ENCODE measurements at places on chromosomes 11 and 22.

- DNase-seq, result peak; percentile 11
Measured at GRCh38 chr11:3073029-3073435, 15.8 kb upstream of the CARS1 start.

DNA sequence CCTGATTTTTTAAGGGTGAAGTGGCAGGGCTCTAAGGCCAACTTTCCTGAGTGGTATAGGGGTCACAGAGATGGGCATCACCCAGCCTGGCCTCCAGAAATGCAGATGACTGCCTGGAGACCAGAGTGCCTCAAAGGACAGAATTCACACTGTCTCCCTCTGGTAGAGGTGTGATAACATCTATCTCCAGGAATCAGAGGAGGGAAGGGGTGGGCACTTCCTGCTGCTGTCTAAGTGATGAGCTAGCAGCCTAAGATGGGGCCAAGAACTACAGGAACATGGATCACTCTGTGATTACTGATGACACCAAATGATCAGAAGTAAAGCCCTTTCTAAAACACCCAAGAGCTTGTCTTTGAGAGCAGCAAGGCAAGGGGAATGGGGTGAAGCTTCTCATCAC lies 61.9 kb downstream of the C11orf58 start:
- DNase-seq, result no peak

GRCh38 chr22:47376901-47377505 lies 614.6 kb downstream of the TBC1D22A start:
- DNase-seq, result no peak

- DNase-seq, result peak; percentile 95
Measured at GRCh38 chr11:117814766-117815261, 9.7 kb downstream of the FXYD2 start.

DNA sequence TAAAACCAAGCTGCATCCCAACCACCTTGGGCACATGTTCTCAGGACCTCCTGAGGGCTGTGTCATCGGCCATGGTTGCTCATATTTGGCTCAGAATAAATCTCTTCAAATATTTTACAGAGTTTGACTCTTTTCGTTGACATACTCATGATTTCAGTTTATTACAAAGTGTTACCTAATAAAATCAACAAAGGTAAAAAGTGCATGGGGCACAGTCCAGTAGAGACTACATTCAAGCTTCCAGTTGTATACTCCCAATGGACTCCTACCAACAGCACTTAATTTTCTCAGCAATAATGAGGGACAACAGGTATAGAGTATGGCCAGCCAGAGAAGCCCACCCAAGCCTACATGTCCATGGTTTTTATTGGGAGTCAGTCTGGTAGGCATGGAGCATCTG lies 347.9 kb upstream of the FAT3 start:
- DNase-seq, result no peak

DNA sequence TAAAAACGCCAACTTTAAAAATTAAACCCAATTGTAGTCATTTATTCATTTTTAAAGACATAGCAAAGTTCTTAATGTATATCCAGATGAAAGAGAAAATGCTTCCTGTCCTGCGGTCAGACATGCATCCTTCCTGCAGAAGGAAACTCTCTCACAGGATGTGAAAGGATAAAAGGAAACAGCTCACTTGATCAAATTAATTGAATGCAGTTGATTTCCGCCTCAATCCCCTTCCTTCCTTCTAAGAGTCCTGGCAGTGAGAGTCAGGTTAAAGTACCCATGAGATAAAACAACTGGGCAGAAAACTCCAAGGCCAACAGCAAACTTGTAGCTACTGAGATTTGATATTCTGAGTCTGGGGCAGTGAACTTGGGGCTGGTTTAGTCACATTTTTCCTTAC lies 38.5 kb downstream of the CWC15 start:
- DNase-seq, result no peak

DNA sequence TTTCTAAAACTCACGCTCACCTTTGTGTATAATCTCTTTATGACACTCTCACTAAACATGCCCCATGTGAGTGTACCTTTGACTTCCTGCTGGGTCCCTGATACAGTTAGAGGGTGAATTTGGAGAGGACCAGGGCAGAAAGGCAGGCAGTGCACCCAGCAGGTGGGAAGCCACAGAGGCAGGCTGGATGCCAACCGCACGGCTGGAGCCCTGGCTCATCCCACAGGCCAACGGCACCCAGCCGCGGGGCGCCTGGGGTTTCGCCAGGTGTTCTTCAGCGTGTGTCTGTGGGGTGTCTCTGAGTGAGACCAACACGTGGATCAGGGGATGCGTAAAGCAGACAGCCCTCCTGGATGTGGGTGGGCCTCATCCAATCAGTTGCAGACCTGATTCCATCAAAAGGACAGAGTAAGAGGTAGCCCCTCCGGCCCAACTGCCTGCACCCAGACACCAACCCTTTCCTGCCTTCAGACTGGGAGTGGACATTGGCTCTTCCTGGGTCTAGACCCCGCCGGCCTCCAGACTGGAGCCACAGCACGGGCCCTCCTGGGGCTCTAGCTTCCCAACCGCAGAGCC lies 51.6 kb downstream of the DHCR7 start:
- peak; percentile 98 for DNase-seq

- no peak for DNase-seq
Measured at GRCh38 chr22:46922037-46922436, 159.6 kb downstream of the TBC1D22A start.

- no peak for DNase-seq
Measured at GRCh38 chr11:132448334-132448995, 1078.0 kb downstream of the NTM start.

DNA sequence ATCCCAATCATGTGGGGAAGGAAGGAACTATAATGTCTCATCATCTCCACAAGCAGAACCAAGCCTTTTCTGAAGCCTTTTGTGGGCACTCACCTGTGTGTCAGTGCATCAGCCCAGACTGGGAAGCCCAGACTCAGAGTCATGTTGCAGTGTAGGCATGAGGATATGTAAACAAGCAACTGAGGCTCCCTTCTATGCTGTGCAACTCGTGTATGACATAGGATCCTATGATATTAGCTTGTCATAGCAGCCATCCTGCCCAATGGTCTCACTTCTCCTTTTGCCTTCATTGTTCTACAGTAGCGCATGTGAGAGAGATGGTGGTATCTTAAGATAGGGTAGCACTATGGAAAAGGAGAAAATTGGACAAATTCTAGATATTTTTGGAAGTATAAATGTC lies 103.4 kb upstream of the OLFML1 start:
- DNase-seq, result no peak

DNA sequence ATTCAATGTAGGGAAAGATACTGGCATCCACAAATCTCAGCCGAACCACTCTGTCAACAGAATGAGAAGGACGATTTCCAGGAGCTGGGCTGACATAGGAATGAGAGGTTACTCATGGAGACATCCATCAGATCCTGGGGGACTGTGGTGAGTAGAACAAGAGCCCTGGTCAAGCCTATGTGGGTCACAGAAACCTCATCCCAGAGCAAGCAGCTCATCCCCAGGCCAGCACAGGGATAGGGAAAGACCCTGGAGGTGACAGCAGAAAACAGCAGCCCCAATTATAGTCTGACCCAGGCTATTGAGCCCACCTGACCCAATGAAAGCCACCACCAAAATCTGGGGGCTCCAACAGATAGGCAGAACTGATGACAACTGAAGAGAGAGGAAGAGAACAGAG lies 128.0 kb upstream of the SERPIND1 start:
- DNase-seq, result no peak

GRCh38 chr11:8232414-8232813 lies 31.3 kb downstream of the LMO1 start:
- no peak for DNase-seq

GRCh38 chr11:103544874-103545273 lies 435.6 kb downstream of the DYNC2H1 start:
- no peak for DNase-seq

DNA sequence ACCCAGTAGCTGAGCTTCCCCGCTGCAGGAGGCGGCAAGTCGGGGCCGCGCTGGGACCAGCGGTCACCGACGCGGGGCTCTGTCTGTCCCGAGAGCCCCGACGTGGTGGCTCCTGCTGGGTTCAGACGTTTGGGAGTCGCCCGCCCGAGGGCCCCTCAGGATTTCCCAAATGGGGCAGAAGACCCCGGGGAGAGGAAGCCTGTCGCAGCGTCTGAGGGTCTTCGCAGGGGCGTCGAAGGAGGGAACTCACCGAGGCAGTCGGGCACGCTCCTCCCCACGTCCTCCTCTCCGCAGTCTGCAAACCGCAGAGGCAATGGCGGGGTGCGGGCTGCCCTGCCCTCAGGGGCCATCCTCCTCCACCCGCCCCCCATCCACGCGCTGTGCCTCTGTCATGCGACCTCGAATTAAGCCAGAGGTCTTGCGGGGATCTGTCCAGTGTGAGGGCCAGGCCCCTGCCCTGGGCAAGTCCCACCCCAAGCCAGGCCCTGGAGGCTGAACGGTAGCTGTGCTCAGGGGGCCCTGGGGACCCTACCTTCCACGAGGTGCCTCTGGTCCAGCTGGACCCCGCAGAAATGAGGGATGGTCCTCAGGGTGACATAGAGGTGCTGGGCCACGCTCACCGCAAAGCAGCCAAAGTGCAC lies 12.5 kb downstream of the IL17REL start:
- no peak for DNase-seq

DNA sequence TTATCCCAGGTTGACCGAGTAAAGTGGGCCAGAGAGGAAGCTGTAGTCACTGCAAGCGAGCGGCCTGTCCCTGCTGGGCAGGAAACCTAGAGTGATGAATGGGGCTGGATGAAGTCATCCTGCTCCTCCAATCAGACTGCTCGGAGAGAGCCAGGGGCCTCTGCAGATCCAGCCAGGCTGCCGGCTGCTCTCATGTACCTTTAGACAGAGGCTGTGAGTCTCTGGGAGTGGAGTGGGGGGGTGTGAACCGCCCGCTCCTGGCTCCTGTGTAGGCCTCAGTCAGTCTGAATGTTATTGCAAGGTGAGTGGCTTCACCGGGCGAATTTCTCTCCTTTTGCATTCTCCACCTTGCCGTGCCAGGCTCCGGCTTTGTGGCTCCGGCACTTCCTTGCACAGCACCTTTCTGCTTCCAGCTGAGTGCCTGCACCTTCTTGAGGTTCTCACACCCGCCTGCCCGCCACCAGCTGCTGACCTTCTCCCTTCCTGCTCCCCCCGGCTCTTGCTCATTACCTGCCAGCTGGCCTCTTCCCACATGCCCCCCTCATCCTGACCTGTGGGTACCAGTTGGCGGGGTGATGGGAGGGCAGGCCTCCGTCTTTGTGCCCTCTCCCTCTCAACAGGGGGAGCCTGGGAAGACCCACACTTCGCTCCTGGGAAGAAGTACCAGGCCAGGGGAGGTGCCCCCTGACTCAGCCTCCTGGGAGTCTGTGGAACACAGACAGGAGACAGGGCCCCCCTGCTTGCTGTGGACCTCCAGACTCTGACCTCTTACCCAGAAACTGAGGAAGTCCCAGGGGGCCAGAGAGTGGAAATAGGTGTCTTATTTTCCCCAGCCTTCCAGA lies 79.9 kb downstream of the GRAMD1B start:
- no peak for DNase-seq

- DNase-seq, result no peak
Measured at GRCh38 chr11:128022007-128022368, 565.4 kb downstream of the ETS1 start.

DNA sequence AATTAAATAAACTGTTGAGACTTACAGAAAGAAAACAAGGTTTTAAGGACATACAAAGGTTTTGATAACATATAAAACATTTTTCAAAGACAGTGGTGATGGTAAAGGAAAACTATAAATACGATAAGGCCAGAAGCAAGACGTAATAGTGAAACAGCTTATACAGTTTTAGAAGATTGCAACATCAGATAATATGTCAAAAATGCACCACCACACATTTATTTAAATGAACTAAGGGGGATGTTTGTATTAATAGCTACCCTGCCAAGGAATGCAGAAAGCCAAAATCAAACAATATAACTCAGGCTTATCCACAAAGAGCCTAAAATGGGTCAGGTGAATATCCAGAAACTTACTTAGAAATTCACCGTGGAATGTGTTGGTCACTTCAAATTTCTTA lies 981.6 kb upstream of the FAT3 start:
- no peak for DNase-seq

DNA sequence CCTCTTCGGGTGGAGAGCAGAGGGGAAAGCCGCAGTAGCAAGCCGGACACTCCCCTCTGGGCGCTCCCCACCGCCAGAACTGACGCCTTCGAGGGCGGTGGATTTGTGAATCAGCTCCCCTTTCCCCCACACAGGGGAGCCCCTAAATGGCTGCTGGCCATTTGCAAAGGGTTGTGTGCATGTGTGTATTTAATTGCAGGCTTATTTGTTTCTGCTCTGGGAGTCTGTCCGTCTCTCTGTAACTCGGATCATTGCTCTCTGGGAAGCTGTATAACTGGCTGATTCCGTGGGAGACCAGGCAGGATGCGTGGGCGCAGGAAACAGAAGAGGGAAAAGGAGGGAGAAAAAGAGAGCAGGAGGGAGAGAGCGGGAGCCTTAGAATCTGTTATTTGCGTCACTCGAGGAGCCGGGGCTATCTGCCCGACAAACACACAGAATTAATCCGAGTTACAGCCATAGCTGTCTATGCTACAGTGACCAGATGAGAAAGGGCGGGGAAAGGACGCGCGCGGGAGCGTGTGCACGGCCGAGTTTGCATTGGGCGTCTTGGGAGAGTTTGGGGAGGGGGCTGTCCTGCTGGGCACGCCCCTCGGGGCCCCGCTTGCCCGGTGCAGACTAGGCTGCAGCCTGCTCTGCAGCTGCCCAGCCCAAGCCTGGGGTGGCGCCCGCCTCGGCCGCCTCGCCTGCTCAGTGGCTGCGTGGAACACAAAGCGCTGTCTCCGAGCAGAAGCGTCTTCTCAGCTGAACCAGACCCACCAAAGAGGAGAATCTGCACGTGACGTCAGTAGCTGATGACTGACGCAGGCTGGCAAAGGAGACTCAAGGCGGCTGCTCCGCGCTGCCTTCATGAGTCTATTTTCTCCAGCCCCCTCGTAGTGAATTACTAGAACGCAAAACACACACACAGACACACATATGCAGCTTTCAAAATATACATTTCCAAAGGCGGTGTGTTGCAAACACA lies 105.3 kb upstream of the HSD17B12 start:
- DNase-seq, result peak; percentile 32

DNA sequence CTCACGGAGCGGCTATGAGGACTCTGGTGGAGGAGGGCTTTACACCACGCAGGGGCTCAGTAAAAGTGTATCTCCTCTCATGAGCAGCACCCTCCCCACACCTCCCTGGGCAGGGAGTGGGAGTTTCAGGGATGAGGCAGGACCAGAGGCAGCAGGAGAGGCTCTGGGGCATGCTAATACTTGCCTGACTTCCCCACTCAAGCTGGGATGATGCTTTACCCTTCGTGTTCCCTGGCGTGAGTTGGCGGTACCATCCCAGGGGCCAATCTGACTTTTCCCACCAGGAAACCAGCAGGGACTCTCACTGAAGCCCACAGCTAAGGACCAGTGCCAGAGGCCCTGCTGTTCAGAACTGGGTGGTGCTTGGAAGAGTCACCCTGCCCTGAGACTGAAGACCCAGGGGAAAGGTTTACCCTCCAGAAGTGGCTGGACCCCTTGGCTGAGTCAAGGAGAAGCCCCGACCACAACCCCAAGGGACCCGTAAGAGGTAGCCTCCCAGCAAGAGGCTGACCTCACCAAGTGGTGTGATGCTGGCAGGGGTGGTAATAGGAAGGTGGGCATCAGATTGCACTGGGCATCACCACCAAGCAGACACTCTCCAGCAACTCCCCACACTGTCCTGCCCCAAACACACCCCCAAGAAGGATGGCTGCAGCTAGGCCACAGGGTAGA lies 65.6 kb downstream of the THAP12 start:
- DNase-seq, result peak; percentile 82

Data from NCI-H345 (cell line).